ENCODE measurements at places on chromosomes 11 and 22. TPM values are rescaled to one million over a fixed set of nuclear protein-coding genes. Genes with fewer than 3 reads are reported as not detected.

DNA sequence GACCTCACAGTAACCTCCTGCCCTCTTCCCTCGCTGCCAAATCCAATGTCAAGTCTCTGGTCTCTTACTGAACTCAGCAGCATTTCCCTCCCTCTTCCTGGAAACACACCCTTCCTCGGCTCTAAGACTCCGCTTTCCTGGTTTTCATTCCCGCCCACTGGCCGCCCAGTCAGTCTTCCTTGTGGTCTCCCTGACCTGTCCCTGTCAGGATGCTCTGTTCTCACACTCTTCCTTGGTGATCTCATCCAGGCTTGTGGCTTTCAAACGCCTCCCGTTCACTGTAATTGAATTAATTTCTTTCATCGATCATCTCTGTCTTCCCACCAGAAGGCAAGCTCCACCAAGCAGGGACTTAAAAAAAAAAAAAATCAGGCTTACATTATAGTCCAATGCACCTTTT is 33.5 kb downstream of the MYO18B start:
- no peak for DNase-seq

GRCh38 chr11:78415338-78415737 is 2.3 kb downstream of the GAB2 start:
- DNase-seq = no peak

DNA sequence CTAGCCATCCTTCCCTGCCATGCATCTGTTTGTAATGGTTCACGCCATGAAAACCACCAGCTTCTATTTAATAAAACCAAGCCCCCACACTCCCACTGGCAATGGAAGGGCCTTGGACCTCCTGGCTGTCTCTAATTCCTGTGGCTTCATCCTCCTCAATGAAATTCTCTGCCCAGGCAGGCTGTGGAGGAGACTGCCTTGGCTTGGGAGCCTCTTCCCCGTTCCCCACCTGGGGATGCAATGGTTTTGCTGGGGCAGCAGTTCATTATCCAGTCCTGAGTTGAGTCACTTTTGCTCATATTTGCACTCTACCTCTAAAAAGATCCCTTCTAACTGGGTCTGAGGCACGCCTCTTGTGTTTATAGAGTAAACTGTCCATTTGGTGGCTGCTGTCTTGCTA is 515.8 kb downstream of the NTM start:
- DNase-seq = no peak

DNA sequence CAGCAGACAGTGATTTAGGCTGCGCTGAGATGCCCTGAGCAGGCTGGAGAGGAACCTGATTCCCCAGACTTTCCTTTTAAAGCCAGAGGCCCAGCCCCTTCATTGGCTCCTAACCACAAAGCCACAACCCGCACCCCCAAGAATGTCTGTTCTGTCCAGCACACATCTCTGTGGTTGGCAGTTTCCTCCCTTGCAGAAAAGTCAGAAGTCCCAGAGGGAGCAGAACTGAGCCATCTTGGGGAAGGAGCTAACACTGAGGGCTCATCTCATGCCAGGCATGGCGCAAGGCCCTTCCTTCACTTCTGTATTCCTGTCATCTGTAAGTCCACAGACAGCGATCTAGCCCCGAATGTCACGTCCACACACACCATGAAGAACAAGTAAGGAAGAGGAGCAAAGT is 97.1 kb upstream of the SYT13 start:
- DNase-seq = no peak

GRCh38 chr22:21077884-21078508 is 32.2 kb downstream of the LRRC74B start:
- DNase-seq = no peak

GRCh38 chr11:75593286-75593915 is 31.3 kb downstream of the SERPINH1 start:
- DNase-seq = no peak

DNA sequence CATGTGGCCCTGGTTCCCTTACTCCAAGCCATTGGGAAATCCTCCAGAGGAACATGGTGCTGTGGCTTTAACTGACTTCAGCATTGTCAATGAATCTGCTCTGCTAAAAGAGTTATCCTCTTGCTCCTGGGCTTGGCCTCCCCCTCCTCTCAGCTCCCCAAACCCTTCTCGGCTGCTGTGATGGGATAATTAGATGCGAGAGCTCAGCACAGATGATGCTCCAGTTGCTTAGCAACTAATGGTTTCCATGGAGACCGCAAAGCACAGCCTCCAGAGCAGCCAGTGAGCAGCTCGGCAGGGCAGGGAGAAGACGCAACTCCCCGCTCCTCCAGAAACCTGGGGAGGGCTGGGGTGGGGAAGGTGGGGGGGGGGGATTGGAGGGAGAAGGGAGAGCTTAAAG is 2.8 kb upstream of the UPK2 start:
- no peak for DNase-seq

Gene HOATZ
- 15.0 TPM for total RNA-seq

Gene HEPN1
- not detected for total RNA-seq

Gene YPEL4
- total RNA-seq = 3.1 TPM

Gene CLMP
- total RNA-seq = 15.1 TPM

Gene SEPTIN3
- 2.5 TPM for total RNA-seq

Gene TAGLN
- total RNA-seq = 297 TPM
